ENCODE measurements at places on chromosomes 12 and 14.

DNA sequence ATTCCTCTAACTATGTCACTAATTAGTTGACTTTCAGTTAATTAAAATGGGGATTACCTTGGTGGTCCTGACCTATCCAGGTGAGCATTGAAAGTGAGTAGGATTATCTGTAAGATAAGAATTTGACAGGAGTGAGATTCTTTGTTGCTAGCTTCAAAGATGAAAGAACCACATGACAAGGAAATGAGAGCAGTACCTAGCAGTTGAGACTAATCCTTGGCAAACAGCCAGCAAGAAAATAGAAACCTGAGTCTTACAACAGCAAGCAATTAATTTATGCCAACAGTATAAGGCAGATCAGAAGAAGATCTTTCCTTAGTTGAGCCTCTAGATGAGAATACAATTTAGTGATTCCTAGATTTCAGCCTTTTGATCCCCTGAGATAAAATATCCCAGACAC lies 1058.4 kb downstream of the LRFN5 start:
- no peak for DNase-seq

- no peak for DNase-seq
These were observed 55.1 kb downstream of the SSH1 start for GRCh38 chr12:108802101-108802961.

GRCh38 chr12:4107436-4107878 lies 166.1 kb upstream of the CCND2 start:
- no peak for DNase-seq

DNA sequence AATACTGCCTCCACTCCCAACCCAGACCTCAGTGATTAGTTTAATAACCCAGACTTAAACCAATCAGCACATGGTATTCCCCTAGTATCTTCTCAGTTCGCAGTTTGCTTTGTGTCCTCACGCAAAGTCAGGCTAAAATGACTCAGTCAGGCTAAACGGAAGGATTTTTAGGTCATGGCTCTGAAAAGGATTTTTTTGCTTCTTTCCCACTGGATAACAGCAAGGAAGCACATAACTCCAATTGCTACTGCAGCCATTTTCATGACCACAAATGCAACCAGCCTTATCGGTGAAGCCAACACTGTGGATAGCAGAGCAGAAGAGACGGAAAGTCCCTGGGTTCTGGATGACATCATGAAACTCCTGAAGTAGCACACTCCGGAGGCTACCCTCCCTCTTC lies 67.7 kb downstream of the ZC3H14 start:
- no peak for DNase-seq

GRCh38 chr14:63853831-63854293 lies 1.1 kb downstream of the SYNE2 start:
- no peak for DNase-seq

GRCh38 chr14:93012951-93013719 lies 90.2 kb downstream of the CHGA start:
- DNase-seq = no peak

- no peak for DNase-seq
These were observed 36.2 kb downstream of the BEGAIN start for GRCh38 chr14:100551056-100551455.

GRCh38 chr12:65741656-65742017 lies 82.6 kb upstream of the HMGA2 start:
- no peak for DNase-seq

DNA sequence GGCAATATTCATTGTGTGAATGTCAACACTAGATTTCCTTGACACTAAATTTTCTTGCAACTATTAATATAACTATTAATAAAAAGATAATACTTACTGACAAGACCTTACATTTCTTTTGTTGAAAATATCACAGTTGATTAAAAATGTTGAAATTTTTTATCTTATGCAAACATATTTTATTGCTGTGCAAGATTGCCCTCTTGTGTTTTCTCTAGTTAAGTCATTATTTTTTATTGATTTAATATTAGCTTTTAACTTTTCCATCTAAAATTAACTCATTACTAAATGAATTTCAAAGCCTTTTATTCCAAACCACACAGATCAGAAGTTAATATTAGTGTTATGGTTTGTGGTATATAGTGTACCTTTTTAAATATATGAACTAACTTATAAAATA lies 11.7 kb upstream of the NAA30 start:
- no peak for DNase-seq

DNA sequence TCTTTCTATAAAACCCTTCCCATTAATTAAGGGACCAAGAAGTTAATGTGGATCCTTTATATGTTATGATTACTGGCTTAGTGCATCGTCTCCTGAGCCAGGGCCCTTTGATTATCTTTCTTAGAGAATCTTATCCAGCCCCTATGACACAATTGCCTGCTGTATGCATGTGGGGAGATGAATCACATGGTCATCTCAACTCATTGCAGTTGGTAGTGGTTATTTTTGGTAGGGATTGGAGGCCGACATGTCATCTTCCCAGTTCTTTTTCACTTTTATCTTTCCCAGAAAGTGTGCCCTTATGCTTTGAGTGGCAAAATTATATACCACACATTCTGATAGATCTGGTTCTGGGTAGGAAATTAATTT lies 26.0 kb downstream of the ZNF664 start:
- no peak for DNase-seq

GRCh38 chr14:69370061-69370460 lies 28.0 kb downstream of the ERH start:
- no peak for DNase-seq

GRCh38 chr14:98888927-98889835 lies 382.8 kb downstream of the BCL11B start:
- no peak for DNase-seq

DNA sequence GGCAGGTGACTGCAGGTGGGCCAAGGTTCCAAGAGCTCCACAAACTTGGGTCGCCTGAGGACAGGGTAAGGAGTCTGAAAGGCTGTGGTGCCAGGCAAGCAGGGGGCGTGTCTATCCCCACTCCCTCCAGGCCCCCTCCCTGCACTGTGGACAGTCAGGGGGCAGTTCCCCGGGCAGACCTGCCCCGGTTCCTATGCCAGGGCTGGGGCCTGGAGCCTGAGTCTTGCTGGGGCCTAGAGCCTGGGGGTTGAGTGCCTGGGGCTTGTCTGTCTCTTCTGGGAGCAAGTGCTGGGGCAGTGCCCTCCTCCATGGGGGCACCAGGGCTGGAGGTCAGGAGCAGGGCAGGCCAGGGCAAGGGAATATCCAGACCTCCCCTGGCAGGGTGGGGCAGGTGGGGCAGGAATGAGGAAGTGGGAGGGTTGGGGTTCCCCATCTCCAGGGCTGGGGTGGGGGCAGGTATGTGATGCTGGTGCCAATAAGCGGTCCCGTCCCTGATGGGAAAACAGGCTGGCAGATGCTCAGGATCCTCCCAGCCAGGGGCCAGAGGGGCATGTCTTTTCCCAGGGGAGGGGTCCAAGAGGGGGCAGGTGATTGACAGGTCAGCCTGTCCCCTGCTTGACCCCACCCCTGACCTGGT lies 11.9 kb upstream of the TNFAIP2 start:
- no peak for DNase-seq

- DNase-seq = no peak
These were observed 66.4 kb upstream of the MAP1LC3B2 start for GRCh38 chr12:116492703-116493324.

DNA sequence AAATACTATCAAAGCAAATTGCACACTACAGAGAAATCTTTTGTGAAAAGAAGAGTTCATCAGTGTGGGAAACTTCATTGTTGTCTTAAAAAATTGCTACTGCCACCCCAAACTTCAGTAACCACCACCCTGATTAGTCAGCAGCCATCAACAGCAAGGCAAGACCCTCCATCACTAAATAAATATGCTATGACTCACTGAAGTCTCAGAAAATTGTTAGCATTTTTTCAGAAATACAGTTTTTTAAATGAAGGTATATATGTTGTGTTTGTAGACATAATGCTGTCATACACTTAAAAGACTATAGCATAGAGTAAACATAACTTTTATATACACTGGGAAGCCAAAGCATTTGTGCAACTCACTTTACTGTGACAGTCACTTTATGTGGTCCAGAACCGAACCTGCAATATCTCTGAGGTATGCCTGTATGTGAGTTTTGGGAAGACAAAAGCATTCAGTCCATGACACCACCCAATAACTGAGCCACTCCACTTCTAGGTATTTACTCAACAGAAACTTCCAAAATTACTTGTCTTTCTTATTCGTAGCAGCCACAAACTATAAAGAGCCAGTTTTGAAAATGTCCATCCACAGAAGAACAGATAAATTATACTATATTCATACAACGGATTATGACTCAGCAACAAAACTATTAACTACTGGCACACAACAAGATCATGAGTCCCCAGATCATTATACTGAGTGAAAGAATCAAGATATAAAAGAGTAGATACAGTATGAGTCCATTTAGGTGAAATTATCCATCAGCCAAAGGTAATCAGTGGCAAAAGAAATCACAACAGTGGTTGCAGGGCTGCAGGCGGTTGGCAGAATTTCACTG lies 649.6 kb downstream of the BCL11B start:
- DNase-seq = no peak

Data from cortex of kidney (tissue), 1 donor.